ENCODE measurements at places on chromosomes 11 and 22.

- no peak for DNase-seq
These were observed 25.3 kb upstream of the PRR5 start for GRCh38 chr22:44676441-44677352.

DNA sequence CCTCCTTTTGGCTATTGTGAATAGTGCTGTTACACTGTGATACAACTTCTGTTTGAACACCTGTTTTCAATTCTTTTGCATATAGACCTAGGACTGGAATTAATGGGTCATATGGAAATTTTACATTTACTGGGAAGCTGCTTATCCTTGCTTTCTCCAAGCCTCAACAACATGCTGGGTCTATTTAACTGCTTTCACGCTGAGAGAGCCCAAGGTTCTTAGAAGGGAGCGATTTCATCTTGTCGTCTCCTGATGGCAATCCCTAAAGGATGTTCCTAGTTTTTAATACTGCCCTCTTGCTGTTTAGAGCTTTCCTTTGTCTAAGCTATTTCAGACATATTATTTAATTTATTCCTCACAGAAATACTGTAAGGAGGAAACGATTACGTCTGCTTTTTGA, 15.5 kb downstream of the IRAG1 start:
- no peak for DNase-seq

DNA sequence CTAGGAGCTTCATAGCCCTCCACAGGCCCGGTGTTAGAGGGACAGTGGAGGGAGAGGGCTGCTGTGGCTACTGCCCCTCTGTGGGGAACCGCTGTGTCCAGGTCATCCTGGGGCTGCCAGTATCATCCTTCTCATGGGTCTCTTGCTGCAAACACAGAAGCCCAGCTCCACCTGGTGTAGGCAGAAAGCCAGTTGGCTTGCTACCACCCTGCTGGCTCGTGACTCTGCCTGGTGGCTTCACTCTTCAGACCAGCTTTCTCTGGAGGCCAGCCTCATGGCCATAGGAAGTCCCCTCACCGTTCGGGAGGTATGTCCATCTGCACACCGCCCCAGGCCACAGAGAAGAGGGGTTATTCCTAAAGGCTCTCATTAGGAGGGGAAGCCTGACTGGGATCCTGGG, 19.4 kb upstream of the SUSD2 start:
- no peak for DNase-seq

DNA sequence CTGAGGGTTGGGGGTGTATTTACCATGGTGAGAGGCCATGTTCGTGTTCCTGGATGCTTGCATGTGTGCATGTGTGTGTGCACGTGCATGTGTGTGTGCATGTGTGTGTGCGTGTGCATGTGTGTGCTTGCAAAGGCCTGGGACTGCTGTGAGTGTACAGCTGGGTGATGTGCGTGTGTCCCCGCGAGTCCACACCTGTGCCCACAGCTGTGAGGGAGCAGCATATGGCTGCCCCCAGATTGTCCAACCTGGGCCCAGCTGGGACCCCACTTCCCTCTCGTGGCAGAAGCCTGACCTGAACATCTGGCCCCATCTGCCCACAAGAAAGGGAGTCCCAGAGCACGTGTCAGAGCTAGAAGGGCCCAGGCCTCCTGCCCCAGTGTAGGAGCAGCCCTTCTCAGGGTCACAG, 8.4 kb upstream of the CD248 start:
- no peak for DNase-seq

DNA sequence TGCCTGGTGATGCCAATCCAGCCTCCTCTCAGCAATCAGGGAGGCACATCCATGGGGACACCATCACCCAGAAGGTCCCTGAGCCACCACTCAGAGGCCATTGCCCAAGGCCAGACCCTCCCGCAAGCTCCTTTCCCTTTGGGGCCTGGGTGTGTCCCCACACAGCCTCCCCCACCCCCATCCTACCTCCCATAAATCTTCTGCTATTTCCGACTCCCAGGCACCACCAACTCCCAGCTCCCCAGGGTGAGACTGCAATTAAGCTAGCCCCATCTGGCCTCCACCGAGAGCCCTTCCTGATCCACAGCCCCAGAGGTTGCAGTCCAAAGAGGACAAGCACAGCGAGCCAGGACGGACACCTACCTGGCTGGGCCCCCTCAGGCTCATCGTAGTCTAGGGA, 6.3 kb downstream of the ARHGAP1 start:
- DNase-seq = no peak

DNA sequence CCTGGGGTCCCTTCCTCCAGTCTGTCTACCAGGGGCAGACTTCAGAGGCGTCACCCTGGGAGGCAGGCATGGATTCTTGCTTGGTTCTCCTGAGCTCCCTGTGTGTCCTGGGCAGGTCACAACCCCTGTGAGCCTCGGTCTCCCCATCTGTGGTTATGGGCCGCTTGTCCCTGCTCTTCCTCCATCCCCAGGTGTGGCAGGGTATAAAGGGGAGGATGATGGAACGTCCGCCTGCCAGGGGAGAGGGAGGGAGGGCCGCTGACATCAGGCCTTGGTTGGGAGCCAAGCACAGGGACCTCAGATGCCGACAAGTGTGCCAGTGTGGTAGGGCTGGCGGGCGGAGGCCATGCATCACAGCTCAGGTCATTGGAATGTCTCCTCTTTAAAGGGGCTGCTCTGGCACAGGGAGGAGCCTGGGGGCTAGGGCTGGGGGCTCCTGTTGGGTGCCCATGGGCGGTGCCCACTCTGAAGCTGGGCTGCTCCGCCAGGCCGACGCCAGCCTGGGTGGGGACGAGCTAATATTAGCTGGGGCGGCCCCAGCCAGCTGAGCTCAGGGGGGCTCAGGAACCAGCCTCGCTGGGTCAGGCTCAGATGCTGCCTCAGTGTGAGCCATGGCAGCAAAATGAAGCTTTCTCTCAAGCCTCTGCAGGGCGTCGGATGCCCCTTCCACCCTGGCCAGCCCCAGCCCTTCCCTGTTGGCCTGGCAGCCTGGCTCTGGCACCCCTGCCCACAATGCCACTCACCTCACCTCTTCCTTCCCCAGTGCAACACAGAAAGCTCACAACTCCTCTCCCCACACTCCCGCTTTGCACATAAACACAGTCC, 12.8 kb downstream of the KCNC1 start:
- DNase-seq = no peak

GRCh38 chr22:46730568-46731245, 7.3 kb downstream of the CERK start:
- DNase-seq = no peak
